ENCODE measurements at places on chromosomes 4 and X.

GRCh38 chr4:133440404-133440803 lies 291.3 kb downstream of the PCDH10 start:
- DNase-seq, result no peak

DNA sequence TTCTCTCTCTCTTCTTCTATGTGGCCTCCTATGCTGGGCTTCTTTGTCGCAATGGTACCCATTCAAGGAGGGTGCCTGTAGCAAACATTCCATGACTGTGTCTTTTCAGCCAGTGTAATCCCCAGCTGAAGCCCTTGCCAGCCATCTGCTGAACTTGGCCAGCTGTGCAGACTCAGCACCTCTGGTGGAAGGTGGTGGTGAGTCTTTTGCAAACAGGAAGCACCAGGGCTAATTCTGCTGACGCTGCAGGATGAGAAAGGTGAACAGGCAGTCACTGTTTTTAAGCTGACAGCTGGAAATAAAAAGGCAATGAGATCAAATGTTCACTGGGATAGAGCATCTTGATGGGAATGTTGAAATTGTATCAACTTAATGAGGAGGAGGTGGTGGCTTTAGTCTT lies 298.7 kb upstream of the CLNK start:
- DNase-seq, result no peak

DNA sequence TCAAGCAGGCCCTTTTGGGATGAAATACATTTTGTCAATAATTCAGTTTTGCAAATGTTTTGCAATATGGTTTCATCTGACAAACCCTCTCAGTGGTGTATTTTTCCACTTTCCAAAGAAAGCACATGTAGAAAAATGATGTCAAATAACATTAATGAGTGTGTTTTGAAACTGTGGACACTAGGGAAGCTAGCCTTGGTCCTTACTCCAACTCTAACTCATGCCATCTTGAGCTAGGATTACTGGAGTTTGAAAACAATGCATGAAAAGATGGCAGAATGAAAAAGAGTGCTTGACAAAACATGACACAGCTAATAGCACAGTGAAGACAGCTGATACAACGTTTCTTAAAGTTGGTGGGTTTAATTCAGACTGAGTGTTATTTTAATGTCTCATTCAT lies 41.4 kb downstream of the HAND2 start:
- no peak for DNase-seq

DNA sequence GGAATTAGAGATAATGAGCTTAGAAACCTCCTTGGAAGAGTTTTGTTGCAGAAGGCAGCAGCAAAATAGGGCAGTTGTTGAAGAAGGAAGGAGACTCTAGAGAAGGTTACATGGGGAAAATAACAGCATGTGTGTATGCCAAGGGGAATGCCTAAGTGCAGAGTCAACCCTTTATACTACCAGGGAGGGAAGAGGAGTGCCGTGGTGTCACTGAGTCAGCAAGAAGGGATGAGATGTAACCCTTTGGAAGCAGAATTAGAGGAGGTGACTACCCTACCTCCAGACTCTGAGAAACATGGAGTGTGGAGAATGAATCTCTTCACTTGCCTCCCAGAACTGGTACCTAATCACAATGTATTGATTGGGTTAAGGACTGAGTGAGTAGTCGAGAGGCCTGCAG lies 6.7 kb upstream of the GABRE start:
- DNase-seq, result no peak

GRCh38 chrX:9473708-9474107 lies 8.8 kb downstream of the TBL1X start:
- DNase-seq, result no peak

DNA sequence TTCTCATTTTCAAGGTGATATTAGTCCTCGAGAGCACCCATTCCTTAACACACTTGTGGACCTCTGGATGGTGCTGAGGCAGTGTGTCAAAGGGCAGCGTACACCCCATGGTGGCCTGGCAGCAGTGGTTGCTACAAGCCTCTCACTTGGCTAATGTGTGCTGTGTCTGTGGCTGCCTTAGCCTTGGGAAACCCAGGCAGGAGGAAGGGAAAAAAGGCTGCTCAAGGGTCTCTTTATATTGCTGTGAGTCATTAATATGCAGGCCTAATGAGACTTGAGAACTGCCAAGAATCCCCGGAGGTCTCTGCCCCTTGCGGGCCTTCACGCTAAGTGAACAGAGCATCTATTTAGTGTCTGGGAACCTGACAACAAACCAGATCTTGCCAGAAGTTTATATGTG lies 7.0 kb downstream of the PCDH10 start:
- DNase-seq, result no peak

DNA sequence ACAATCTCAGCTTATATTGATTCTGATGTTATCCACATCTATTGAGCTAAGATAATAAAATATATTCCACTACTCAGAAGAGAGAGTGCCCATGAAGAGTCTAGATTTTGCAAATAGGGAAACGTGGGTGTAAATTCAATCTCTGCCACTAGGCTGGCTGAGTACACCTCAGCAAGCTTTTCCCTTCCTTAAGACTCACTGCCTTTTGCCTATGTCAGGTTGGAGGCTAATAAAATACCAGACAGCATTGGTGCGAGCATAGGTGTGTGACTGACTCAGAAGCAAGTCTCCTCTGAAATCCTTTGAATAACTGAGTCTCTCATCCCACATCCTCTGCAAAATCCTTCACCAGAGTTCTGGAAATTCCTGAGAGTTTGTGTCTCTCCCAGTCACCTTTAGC lies 405.4 kb upstream of the CPEB2 start:
- DNase-seq, result no peak

DNA sequence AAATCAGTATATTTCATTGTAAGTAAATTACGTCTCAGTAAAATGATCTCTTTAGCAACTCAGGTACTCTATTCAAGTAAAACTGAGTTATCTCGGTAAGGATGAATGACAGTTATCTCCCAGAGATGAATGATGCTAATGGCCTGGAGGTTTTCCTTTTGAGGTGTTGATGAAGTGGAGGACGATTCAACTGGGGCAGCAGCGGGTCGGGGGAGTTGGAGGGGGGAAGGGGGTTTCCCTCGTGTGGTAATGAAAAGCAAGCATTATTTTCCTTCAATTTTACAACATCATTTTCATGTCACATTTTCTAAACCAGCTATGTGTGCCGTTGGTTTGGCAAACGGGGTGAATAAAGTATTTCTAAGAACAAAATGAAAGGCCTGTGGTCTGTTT lies 92.4 kb upstream of the ATXN3L start:
- DNase-seq, result no peak

GRCh38 chr4:105133976-105134375 lies 12.7 kb upstream of the TET2 start:
- DNase-seq, result no peak

GRCh38 chr4:25129917-25130316 lies 30.3 kb downstream of the SEPSECS start:
- no peak for DNase-seq
